ENCODE measurements at places on chromosomes 6 and 20.

DNA sequence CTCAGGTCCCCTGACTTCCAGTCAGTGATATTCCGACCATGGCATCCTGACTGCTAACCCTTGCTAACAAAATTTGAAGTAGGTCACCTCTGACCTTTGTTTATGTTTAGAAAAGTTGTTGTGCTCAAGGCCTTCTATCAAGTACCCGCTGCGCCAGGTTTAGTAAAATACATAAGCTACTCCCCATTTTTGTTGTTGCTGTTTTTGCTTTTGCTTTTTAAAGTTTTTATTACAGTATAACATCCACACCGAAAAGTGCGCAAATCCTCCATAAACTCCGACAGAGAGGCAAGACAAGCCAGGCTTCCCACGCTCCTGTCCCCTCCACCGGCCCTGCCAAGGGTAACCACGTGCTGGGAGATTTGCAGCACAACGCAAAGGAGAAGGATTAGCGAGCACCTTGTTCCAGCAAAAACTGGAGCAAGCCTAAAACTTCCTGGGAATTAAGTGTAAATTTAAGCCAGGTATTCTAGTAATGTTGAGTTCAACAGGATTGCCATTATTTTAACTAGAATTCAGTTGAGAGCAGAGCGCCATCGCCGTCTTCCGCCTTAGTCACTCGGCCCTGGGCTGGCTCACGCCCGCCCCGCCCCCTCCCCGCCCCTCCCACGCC lies 17.8 kb upstream of the HMGN4 start:
- no peak for DNase-seq

- DNase-seq = no peak
Observed at GRCh38 chr6:110526726-110527125, 50.3 kb upstream of the SLC22A16 start.

DNA sequence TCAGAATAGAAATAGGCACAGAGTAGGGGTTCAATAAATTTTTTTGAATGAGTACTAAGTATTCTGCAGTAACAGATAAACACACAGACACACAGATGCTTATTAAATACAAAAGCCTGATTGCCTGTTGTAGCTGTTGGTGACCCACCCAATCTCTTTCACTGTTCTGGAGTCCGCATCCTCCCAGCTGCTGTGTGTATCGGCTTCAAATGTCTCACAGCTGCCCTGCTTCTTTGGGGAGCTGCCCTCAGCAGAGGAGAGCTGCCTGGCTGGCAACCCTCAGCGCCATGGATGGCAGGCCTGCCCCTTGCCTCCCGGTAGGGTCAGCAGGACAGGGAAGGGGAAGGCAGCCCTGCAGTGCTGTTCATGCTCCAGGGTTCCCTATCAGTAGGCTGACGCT lies 85.9 kb upstream of the PRND start:
- no peak for DNase-seq

DNA sequence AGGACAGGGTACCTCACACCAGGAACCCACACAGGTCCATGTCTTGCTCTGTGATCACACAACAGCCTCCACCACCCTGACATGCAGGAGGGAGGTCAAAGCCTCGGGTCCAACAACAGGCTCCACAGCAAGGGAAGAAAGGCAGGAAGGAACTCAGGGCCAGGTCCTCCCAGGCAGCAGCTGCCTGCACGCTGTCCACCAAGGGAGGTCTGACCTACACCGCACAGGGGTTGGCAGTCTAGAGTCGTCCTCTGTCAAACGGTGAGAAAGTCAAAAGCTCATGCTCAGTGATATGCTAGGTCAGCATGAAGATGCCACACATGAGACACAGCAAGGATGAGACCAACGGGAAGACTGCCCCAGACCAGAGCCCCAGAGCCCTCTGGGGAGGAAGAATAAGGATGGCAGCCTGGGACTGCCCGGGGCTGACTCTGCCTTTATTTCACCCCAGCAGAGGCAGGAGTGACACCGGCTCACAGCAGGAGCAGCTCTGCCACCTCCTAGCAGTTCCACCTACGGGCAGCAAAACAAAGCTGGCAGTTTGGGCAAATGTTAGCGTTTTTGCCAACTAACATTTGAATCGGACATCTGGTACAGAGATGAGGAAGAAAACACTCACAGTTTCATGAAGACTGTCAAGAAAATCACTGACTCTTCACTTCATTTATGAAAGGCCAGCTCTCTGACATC lies 8.5 kb downstream of the GMEB2 start:
- no peak for DNase-seq

DNA sequence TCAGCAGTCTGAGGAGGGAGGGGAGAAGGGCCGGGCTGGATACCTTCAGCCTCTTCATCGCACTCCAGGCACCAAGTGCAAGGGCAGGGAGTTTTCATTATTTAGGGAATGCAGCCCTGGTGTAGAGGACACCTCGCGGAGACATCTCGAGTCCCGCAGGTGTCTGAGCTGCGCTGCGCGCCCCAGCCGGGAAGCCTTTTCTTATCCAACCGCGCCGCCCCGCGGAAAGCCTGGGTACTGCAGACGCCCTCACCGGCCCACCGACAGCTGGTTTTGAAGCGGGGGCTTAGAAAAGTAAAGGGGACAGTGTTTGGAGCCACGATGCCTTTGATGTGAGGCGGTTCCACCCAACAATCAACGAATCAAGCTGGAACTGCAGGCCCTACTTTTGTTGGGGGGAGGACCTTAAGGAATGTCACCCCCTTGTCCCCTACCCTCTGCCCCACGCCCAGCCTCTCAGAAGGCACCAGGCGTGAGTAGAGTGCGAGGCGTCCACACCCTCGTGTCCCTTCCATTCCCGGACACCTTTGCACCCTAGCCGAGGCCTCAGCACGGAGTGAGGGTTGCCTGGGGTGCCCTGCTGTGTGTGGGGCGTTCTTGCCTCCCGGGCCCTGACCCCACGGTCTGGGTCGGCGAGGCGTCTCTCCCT lies 8.6 kb downstream of the NKX2-2 start:
- DNase-seq = peak; percentile 39

GRCh38 chr20:37355252-37356180 lies 9.6 kb downstream of the SRC start:
- DNase-seq = no peak

DNA sequence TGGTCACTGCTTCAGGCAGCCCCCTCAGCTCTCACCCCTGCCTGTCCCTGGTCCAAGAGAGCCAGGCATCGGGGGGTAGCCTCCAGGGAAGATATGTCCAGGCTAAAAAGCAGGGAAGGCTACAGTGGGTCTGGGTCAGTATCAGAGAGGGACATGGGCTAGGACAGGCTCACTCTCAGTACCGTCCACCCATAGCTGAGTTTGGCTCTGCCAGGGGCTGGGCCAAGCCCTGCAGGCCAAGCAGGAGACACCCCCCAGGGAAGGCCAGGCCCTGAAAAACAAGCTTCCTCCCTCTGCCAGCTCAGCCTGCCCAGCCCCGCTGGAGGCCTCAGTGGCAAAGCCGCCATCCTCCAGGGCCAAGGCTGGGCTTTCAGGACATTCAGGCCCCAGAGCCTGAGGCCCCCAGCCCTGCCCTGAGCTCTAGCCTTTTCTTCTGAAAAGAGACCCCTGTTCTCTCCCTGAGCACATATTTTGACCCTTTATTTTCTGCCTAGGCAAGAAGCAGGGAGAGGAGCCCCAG lies 28.6 kb upstream of the TGM2 start:
- no peak for DNase-seq

DNA sequence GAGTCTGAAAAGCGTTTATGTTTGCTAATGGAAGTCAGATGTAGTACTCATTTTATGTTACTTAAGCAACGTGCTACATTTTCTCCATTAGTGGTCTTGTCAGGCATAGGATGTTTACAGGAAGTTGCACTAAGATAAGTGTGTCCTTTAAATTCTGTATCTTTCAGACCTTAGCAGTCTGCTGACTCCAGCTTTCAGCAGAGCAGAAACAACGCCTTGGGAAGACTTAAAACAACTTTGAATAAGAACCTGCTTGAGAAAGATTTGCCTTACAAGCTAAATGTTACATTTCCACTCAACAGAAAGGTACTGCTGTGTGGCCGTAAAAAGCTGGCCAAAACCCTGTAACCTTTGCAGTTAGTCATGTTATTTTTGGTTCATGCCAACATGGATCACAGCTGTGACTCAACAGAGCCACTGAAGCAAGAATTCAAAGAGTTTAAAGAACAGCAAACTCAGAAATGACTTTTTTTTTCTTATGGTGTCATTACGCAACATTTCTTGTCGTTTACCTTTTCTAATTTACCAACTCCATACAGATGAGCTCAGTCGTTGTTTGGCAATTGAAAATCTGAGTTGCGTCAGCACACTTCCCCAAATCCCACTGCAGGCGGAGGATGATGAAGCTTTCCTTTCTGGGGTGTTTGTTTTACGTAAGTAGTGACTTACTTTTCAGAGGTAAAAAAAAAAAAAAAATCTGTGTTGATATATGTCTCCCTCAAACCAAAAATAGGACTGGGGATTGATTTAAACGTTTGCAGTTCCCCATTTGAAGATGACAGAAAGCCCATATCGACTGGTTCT lies 27.9 kb upstream of the BMP6 start:
- DNase-seq = peak; percentile 81

DNA sequence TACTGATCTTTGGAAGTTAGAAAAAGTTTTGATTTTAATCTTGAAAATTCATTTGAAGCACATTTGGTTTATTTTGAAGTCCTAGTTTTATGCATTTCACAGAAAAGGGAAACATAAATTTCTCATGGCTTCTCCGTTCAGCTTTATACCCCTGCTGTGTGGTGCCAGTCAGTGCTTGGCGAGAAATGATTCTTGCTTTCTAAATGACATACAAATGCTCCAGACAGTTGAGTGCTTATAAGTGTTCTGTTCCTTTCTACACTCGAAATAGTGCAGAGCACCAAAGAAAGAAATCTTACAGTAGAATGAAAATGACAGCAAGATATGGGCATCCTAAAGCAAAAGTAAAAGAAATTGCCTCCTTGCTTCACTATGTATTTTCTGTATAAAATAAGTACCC lies 9.0 kb upstream of the ZNF292 start:
- no peak for DNase-seq

- no peak for DNase-seq
Observed at GRCh38 chr20:21498195-21498594, 15.7 kb downstream of the NKX2-2 start.

DNA sequence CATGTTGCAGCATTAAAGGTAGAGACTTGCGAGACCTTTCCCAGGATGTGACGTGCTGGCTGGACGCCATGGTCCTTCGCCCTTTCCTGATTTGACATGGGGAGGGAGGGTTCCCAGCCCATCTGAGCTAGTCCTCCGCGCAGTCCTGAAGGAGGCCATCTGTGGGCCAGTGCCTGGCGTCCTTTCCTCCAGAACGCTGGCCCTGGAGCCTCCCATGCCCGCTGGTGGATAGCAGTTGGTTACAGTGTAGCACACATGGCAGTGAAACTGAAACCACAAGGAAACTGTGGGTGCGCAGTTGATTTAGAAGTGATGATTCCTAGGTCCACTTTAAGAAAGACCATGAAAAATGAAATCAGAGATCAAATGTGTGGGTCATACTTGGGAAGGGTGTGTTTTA lies 193.7 kb downstream of the CDH4 start:
- DNase-seq = no peak

DNA sequence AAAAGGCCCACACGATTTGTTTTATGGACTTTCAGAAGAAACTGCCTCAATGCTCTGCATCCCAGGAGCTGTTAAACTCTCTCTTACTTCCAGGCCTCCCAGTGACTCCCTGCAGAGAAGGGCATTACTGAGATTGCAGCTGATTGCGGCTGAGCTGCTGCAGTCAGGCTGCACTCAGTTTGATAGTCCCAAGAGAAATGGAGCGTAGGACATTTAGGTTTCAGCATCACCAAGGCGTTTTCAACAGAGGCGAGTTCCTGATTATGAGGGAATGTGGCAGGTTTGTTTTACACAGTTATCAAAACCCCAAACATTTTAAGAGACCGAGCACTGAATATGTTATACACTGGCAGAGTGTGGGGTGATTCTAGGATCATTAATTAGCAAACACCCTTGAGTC lies 145.6 kb downstream of the TBX18 start:
- DNase-seq = peak; percentile 74

DNA sequence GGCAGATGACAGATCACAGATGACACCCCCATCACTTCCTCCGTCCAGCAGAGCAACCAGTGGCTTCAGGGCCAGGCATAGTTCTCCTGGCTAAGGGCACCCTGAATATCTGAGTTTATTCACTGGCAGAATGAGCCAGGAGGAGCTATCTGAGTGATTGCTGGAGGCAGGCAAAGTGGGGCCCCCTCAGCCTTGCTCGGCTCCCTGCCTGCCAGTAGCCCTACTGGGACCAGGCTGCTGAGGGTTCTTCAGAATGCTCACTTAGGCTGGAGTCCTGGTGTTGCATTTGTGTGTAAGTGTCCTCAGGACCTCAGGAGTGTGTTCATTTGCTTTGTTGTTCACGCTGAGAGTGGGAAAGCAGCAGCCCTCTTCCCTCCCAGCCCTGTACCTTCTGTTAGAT lies 31.2 kb downstream of the CHMP4B start:
- DNase-seq = no peak

- DNase-seq = no peak
Observed at GRCh38 chr6:64895945-64896344, 811.1 kb downstream of the EYS start.

DNA sequence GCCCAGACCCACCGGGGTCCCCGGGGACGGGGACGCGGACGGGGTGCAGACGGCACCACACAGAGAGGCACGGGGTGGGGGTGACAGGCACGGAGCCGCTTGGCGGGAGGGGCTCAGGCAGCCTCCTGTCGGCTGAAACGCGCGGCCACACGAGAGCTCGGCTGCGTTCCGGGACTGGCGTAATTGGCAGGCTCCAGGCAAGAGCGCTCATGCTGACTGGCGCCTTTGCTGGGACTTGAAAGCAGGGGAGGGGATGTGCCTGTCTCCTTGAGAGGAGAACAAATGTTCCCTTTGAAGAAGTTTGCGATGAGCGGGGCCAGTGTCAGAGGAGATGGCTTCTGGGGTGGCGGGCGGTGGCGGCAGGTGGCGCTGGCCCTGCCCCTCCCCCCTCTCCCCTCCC lies 25.8 kb downstream of the BHLHE23 start:
- DNase-seq = no peak

- DNase-seq = no peak
Observed at GRCh38 chr20:36367907-36368799, 62.0 kb downstream of the DLGAP4 start.

- DNase-seq = peak; percentile 72
Observed at GRCh38 chr6:64062960-64063683, 427.5 kb downstream of the PHF3 start.

GRCh38 chr20:49786196-49786595 lies 26.4 kb upstream of the SLC9A8 start:
- DNase-seq = no peak

DNA sequence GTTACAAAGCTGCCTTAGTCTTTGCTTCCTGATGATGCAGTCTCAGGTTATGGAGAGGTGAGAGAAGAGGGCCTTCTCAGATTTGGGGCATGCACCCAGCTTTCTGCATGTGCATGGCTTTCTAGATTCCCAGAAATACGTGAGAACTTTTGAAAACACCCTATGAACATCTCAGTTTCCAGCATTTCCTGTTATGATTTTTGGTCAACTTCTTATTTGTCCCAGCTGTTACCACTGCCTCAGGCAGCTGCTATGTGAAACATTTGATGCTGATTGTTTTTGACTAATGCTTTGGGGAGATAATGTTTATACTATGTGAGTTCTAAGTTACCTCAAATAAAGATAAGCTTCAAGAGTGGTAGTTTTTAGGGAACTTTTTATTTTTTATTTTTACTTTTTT lies 9.5 kb upstream of the SNAP25 start:
- no peak for DNase-seq
